ENCODE measurements at places on chromosomes 7 and 10.

- no peak for DNase-seq
Measured at GRCh38 chr10:85645926-85646711, 720.5 kb downstream of the GRID1 start.

- DNase-seq: no peak
Measured at GRCh38 chr7:10412422-10413019, 561.2 kb upstream of the PHF14 start.

DNA sequence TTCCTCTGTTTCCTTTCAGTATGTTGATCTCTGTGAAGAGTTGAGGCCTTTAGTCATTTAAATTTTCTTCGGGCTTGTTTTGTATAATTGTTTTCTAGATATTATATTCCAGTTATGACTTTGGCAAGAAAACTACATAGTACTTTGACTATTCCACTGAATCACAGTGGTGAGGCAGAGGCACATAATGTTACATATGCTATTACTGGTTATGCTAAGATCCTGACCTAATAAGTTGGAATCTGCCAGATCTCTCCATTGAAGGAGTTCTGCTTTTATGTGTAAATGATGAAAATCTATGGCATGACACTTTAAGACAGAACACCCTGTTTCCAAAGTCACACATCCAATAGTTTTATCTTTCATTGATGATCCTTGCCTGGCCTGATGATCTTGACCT lies 83.7 kb downstream of the CYP2C19 start:
- no peak for DNase-seq

DNA sequence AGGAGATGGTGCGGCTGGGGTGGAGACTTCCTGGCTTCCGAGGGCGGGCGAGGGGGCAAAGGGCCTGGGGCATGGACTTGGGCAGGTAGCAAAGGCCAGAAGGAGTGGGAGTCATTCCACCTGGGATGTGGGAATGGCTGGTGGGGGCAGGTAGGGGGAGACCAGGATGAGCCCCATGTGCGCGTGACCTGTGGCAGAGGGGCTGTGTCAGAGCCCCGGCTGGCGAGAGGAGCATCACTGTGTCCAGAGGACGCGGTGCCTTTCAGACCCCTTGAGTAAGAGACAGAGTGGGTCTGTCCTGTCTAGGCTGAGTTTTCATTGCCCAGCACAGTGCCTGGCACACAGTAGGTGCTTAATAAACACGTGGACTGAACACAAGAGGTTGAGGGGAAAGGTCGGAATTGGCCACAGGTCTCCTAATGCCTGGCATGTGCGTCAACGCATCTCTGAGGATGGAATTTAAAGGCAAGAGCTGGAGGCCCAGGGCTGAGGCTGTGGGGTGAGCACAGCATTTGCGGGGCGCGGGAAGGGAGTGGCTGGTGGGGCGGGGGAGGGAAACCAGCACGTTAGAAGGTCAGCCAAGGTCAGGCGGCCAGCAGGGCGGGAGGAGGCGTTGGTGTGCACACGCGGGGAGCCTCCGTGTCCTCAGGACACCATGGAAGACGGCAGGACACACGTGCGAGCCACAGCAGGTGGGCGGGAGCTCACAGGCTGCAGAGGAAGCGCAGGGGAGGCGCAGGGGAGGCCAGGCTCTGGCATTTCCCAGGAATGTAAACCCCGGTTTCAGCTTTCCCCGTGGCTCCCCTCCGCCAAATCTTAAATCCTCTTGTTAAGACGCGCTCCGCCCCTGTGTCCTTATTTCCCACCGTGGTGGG lies 51.8 kb downstream of the CUX1 start:
- no peak for DNase-seq

DNA sequence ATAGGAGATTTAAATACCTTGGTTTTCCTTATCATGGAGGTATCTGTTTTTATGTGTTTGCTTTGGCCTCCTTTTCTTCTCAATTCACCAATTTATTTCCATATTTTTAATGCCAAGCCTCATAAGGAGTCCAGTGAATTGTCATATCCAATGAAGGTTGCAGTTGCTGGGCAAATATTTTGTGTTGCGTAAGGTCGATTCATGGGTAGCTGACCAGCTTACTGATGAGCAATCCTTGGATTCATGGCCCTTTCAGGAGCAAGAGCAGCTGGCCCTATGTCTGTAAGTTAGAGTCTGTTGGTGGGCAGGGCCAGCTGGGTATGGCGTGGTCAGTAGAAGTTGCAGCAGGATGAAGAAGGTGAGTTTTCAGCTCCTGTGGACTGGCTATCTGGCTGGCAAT lies 182.9 kb downstream of the PFKFB3 start:
- no peak for DNase-seq

GRCh38 chr7:36984041-36984521 lies 259.8 kb upstream of the AOAH start:
- no peak for DNase-seq

DNA sequence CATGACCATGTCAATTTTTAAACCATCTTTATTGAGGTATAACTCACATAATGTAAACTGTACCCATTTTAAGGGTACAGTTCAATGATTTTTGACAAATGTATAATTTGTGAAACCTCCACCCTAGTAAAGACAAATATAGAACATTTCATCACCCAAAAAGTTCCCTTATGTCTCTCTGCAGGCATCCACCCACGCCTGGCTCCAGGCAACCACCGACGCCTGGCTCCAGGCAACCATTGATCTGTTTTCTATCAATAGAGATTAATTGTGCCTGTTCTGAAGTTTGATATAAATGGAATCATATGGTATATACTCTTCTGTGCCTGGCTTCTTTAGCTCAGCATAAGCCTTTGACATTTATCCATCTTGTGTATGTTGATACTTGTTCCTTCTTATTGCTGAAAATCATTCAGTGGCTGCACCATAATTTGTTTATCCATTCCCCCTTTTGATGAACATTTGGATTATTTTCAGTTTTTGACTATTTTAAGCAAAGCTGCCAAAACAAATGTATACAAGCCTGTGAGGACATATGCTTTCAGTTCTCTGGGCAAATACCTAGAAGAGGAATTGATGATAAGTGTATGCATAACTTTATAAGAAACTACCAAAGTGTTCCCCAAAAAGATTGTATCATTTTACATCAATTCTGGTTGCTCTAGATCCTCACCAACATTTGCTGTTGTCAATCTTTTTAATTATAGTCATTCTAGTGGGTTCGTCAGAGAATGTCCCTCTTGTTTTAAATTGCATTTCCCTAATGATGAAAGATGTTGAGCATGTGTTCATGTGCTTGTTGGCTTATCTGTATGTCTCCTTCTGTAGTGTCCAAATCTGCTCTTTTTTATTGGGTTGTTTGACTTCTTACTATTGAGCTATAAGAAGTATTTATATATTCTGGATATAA lies 55.7 kb upstream of the HECTD2 start:
- DNase-seq: no peak

GRCh38 chr10:8365935-8366911 lies 311.7 kb downstream of the GATA3 start:
- no peak for DNase-seq

DNA sequence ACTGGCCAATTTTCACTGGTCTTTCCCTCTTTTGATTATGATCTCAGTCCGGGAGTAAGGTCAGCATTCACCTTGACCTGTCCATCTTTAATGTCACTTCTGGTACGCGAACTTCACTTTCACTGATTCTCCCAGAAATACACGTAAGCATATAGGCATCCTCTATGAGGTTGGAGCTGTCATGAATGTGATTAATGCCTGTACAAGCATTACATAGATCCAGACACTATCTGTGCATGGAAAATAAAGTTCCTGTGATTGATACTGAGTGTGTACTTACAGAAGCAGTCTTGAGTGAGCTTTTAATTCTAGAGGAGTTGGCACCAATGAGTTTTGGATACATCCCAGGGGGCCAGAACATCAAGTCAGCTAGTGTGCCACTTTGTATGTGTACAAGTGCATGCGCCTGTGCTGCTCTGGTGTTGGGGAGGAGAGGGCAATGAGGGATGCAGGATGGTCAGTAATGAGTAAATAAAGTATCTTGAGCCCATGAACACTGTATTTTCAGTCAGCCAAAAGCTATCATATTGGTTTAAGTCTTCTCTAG lies 6.0 kb downstream of the PTPRZ1 start:
- no peak for DNase-seq

- no peak for DNase-seq
Measured at GRCh38 chr7:8817448-8818036, 384.1 kb downstream of the NXPH1 start.

DNA sequence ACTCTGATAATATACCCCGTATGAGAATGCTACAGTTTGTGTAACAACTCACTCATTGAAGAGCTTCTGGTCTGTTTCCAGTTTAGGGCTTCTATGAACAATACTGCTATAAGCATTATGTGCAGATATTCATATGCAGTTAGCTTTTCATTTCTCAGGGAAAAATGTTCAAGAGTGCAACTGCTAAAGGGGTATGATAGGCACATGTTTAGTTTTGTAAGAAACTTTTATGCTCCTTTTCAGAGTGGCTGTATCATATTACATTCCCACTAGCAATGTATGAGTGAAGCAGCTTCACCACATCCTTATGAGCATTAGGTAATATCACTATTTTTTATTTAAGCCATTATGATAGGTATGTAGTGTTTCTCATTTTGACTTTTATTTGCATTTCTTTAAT lies 182.6 kb upstream of the CXCL12 start:
- no peak for DNase-seq

GRCh38 chr10:74766501-74766900 lies 59.9 kb upstream of the KAT6B start:
- DNase-seq: no peak

- no peak for DNase-seq
Measured at GRCh38 chr10:118918587-118918986, 110.9 kb upstream of the NANOS1 start.

DNA sequence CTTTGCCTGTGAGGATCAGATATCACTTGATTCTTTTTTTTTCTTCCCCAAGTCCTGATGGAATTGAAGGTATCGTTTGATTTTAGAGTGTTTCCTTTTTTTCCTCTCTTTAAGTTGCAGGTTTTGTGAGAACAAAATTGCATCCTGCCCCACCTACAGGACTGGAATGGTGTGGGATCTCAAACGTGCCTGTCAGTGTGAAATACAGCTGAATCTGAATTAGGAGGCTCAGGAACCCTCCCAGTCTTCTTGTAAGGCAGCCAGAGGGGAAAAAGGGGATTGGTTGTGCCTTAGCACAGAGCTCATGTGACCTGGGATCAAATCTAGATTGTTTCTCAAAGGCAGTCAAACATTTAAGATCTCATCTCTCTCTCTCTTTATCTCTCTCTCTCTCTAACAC lies 32.7 kb upstream of the KLHL7 start:
- DNase-seq: no peak

- DNase-seq: no peak
Measured at GRCh38 chr7:74199551-74200355, 10.1 kb upstream of the LAT2 start.

DNA sequence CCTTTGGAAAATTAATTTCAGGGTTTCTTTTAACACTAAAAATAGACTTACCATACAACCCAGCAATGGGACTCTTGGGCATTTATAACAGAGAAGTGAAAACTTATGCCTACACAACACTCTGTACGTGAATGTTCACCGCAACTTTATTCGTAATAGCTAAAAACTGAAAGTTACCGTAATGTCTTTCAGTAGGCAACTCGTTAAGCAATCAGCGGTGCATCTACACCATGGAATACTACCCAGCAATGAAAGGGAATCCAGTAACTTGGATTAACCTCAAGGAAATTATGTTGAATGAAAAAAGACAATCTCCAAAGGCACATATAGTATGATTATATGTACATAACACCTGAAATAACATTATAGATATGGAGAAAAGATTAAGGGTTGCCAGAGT lies 16.2 kb downstream of the CCDC3 start:
- no peak for DNase-seq

DNA sequence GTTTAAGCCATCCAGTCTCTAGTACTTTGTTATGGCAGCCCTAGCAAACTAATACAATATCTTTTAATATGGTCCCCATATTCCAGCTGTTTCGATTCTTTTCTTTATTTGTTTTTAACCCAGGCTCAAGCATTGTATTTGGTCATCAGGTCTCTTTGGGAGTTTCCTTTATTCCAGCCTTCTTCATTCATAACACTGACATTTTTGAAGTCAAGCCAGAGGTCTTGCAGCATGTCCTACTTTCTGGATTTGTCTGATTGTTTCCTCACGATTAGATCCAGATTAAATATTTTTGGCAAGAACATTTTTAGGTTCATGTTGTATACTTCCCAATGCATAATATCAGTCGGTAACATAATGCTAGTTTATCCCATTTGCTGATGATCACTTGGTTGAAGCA lies 11.8 kb downstream of the SLC25A13 start:
- no peak for DNase-seq

DNA sequence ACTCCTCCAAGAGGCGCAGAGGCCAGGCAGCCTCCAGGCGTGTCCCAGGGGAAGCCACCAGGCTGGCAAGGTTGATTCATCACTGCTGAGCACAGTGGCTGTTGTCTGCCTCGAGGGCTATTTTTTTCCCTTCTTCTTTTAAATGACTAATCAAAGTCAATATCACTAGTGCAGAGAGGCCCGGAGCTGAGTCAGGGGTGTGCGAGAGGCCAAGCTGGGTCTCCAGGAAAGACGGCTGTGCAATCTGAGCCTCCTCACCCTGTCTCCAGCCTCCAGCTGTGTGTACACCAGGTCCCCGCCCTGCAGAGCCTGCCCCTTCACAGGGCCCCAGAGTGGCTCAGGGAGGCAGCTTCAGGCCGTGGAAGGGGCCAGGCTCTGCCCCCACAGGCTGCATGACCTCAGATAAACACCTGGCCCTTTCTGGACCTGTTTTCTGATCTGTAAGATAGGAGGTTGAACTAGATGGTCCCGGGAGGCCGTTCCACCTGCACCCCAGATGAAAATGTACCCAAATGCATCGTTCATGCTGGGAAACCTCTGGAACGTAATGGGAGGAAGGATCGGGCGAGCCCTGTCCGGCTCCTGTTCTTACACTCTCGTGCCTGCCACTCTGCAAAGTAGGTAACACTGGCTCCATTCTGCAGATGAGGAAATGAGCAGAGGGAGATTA lies 3.7 kb downstream of the STX1A start:
- DNase-seq: peak; percentile 60

GRCh38 chr10:119030421-119031250 lies 1.1 kb downstream of the NANOS1 start:
- peak; percentile 3 for DNase-seq

- no peak for DNase-seq
Measured at GRCh38 chr10:14254368-14254767, 76.4 kb downstream of the FRMD4A start.

DNA sequence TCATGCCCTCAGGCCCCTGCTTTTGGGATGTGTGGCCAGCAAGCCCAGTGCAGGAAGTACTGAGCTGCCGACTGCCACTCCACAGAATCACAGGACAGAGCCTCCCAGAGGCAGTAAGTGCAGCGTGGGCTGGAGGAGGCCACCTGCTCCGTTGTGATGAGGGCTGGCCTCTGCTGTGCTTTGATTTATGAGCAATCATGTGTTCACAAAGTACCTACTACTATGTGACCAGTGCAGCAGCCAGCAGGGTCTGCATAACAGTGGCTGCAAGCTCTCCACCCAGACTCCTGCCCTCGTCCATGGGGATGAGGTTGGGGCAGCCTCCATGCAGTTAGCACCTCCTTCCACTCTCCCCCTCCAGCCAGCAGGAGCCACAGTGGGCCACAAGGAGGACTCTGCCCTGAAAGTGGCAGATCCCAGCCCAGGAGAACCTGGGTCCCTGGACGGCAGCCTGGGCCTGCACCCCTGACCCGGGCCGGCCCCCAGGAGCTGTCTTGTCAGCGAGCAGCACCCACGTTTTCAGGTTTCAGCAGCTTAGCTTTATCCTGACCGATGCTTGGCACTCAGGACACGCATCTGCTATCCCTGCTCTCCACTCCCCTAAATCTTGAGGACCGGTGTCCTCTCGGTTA lies 37.7 kb upstream of the INSIG1 start:
- no peak for DNase-seq
